NCI-H1105 (cell line): ENCODE measurements at places on chromosomes 3 and 15.

- DNase-seq = peak; percentile 30
Measured at GRCh38 chr3:25783661-25784512, 644 bp upstream of the NGLY1 start.

GRCh38 chr3:88219138-88219792 lies 69.5 kb downstream of the C3orf38 start:
- peak; percentile 41 for DNase-seq

DNA sequence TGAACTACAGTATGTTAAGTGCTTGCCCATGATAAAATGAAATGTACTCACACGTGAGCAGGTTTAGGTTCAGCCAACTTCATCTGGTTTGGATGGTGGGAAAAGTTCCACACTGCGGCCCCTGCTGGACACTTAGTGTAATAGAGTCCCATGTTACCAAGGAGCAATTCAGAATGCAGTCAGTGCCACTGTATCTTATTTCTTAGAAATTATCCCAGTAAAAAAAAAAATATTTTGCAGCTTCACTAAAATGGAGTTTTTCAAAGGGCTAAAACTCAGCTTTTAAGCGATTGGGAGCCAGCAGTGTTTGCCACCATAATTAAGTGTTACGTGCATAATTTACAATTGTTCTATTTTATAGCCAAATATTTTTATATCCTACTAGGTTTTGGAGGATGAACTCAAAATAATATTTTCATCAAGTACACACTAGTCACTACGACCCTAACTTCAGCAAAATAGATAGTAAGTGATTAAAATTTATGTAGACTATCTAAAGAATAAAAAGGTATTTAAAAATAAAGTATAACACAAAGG lies 371.7 kb upstream of the GBE1 start:
- DNase-seq = no peak

GRCh38 chr3:31448035-31448881 lies 84.5 kb upstream of the STT3B start:
- no peak for DNase-seq

GRCh38 chr3:123751433-123751832 lies 132.7 kb downstream of the MYLK start:
- DNase-seq = no peak

DNA sequence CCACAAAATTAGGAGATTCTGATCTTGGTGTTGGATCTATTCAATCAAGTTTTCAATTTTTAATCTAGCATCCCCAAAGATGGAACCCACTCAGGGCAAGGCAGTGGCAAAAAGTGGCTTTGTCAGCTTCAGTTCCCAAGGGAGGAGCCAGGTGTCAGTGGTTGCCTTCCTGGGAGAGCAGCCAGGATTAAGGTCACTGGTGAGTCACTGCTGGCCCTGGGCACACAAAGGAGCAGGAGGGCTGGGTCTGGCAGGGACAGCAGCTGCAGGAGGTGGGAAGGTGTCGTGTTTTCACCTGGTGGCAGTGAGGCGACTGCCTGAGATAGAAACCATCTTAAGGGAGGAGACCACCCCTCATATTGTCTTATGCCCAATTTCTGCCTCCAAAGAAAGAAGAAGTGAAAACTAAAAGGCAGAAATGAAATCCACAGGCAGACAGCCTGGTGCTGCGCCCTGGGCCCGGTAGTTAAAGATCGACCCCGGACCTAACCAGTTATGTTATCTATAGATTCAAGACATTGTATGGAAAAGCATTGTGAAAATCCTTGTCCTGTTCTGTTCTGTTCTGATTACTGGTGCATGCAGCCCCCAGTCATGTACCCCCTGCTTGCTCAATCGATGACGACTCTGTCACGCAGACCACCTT lies 5.9 kb upstream of the KLHL25 start:
- peak; percentile 55 for DNase-seq
